ENCODE measurements at places on chromosomes 6 and 20. TPM values are rescaled to one million over a fixed set of nuclear protein-coding genes. Genes with fewer than 3 reads are reported as not detected.

DNA sequence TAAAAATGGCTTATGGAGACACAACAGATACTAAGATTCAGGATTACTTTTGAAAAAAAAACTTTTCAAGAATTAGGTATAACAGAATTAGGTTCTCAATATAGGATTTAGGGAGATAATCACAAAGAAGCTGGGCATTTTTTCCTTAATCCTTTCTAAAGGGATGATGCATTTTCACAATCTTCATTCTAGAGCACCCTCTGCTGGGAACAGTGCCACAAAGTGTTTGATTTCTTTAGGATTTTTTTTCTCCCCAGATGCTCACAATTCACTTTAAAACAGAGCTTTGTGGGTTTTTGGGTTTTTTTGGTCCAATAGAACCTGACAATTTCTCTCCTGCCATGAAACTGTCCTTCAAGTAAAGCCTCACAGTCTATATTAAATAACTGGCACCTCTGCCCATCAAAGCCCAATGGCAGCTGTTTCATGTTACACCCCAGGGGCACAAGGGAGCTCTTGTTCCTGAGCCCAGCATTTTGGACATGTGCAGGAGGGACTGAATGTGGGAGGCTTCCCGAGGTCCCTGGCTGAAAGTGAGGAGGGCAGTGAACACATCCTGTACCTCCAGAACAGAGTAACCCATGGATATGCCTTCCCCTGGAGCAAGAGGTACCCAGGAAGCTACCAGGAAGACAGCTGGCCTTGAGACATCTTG is 39.7 kb downstream of the PREP start:
- no peak for DNase-seq

DNA sequence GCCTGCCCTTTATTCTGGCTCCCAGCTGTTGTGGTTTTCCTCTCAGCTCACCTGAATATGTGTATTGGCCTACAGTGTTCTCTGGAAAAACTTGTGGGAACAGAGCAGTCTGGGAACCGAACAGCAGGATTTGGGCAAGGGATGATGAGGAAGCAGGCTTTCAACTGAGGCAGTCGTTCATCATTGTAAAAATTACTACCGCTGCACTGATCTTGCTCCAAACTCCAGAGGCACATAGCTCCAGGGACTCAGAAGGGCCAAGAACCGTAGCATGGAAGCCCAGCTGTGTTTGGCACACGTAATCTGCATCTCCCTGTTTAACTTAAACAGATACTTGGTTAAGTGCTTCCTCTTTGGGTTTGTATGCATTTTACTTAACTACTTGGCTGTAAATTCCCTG is 48.3 kb upstream of the EEF1A1 start:
- DNase-seq: no peak

GRCh38 chr6:160336200-160336599 is 12.0 kb upstream of the SLC22A3 start:
- no peak for DNase-seq

DNA sequence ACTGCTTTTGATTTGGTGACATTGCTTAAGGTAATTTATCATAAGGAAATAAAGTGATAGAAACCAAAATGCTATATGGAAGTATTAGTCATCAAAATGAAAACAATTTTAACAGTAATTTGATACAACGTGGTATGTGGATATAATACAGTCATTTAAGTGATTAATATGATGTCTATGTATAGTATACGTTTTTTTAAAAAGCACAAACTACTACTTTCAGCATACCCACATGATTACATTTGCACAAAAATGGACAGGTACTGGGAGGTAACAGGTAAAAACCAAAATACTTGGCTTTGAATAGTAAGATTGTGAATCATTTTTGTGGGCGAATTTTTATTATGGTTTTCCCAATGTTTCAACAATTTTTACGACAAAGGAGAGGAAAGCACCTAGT is 97.6 kb downstream of the OGFRL1 start:
- no peak for DNase-seq

DNA sequence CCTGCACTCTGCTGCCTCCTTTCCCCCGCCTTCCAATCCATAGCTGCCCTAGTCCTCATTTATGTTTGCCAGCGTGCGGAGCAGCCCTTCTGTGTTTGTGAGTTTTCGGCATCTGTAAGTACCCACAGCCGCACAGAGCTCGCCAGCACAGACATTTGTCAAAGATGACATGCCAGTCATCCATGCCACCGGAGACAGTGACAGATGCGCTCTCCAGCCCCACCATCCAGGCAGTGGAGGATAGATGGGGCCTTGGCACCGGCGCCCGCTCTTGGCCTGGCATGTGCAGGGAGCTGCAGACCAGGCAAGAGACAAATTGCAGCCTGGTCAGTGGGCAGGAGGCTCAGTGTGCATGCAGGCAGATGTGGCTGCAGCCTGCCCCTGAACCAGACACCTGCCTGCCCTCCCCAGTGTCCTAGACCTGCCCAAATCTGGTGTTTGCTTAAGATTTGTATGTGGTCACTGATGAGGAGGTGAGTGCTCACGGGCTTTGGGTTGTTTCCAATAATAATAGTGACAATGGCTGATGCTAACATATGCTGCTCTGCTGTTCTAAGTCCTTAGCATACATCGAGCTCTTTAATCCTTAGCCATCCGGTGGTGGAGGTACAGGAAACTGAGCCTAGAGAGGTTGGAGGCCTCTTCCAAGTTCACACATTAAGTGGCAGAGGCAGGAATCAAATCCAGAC is 78.1 kb downstream of the UNC5CL start:
- DNase-seq: no peak

Gene NEURL2
- total RNA-seq: 4.1 TPM

GRCh38 chr6:114080891-114081510 is 110.1 kb upstream of the HDAC2 start:
- no peak for DNase-seq

- peak; percentile 44 for DNase-seq
These were observed 36.3 kb upstream of the SLCO4A1 start for GRCh38 chr20:62606016-62606415.

GRCh38 chr20:54570561-54570960 is 95.2 kb downstream of the DOK5 start:
- DNase-seq: no peak

Gene SLC25A27
- 3.8 TPM for total RNA-seq

- DNase-seq: peak; percentile 80
These were observed 113.9 kb upstream of the NAA20 start for GRCh38 chr20:19903168-19903811.

Gene LAMA5
- 89.7 TPM for total RNA-seq

Gene TMEM151B
- not detected for total RNA-seq

- peak; percentile 94 for DNase-seq
These were observed 29.2 kb downstream of the TFEB start for GRCh38 chr6:41705996-41706835.

Gene HLA-DRA
- total RNA-seq: 2,785 TPM

Gene SLC26A8
- total RNA-seq: not detected

- DNase-seq: no peak
These were observed 382.1 kb upstream of the TSHZ2 start for GRCh38 chr20:52590100-52590499.

DNA sequence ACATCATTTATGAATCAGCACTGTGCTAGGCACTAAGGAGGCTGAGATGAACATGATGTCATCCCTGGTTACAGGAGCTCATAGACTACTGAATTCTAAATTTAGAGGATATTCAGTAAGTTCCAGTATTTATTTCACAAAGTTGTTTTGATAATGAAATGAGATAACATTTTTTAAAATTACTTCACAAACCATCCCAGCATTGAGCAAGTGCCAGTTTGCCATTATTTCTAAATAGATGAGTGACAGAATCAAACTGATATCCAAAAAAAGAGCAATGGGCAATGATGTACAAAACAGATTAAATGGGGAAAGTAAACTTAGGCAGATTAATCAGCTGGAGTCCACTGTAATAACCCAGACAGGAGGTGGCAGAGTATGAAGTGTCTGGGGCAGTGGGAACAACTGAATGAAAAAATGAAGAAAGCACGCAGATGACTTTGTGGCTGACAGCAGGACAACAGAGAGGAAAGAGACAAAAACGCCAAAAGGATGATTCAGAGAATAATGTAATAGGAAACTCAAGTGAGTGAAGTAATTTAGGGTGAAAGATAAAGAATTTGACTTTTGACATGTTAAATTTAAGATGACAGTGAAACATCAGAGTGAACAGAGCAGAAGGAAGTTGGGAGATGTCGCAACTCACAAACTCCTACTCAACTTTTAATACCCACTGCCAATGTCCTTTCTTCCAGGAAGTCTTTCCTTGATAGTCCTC is 70.2 kb downstream of the RCAN2 start:
- no peak for DNase-seq

Gene MOG
- total RNA-seq: not detected

Gene WFDC12
- total RNA-seq: not detected

GRCh38 chr20:49508435-49509199 is 26.1 kb upstream of the KCNB1 start:
- peak; percentile 36 for DNase-seq

Measured in B cell (primary cell).